CD4-positive, alpha-beta T cell treated with Interleukin-17A for 4 hours (primary cell): ENCODE measurements at places on chromosomes 3 and 15.

DNA sequence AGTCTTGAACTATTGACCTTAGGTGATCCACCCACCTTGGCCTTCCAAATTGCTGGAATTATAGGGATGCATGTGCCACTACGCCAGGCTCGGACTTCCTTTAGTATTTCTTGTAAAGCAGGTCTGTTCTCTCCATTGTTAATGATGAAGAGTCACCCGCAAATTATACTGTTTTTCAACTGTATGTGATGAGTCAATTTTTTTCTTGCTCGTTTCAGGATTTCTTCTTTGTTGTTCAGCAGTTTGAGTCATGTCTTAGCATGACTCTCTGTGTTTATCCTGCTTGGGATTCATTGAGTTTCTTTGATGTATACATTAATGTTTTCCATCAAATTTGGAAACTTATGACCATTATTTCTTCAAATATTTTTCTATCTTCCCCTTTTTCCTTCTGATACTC is 28.9 kb downstream of the GRAMD1C start:
- no peak for DNase-seq

GRCh38 chr3:9248522-9249271 is 749 bp downstream of the SRGAP3 start:
- peak; percentile 4 for DNase-seq

DNA sequence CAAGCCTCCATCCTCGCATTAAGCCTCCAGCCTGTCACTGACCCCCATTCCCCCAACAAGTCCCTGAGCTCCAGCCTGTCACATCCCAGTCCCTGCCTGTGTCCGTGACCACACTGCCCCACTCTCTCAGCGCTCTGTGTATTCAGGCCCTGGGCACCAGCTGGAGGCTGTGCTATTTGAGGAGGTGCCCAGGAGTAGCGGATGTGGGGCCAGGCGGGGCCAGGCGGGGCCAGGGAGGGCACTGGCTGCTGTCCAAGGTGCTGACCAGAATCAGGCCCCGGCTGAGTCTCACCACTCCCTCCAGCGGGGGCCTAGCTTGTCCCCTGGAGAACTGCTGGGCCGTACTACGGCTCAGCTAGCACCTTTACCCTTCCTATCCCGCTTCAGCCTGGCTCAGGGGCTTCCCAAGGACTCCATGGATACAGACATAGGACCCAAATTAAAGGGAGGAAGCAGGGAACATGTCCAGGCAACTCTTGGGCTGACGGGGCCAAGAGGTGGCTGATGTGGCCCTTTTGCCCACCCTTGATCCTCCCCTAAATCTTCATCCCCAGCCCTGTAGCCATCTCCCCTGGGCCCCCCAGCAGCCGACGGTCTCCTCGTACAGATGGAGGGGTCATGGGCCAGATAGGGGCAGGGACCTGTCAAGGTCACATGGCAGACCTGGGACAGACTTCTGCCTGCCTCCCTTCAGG is 1.1 kb downstream of the HHATL start:
- peak; percentile 73 for DNase-seq

DNA sequence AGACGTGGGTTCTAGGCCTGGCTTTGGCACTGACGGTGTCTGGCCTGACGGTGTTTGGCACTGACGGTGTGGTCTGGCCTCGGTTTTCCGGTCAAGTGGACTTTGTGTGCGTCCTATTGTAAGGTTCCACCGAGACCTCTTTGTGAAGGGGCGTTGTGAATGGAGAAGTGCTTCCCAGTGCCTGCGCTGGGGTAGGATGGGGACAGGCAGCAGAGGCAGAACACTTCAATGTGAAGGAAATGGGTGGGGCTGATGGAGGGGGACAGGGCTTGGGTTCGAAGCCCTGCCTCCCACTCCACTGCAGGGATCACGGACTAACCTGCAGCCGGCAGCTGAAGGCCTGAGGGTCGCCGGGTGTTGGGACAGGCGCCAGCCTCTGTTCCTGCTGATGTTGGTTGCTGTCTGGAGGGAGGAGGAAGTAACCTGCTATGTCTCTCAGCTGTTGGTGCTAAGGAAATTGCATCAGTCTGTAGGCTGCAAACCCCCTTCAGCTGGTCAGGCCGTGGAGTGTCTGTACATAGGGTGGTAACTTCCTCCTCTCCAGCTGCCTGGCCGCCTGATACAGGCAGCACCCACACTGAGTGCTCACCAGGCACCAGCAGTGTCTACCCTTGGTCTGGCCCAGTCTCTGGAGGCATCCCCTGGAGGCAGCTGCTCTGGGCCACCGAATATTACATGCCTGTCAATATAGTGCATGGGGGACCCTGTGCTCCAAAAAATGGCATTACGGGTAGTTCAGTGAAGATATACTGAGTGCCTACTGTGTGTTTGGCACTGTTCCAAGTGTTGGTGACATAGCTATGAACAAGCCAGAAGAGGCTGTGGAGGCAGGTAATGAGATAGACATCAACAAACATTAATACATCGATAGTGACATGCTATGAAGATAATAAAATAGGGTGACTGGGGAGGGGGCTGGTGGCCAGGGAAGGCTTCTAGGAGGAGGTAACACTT is 1.1 kb downstream of the TM6SF1 start:
- DNase-seq, result peak; percentile 7

DNA sequence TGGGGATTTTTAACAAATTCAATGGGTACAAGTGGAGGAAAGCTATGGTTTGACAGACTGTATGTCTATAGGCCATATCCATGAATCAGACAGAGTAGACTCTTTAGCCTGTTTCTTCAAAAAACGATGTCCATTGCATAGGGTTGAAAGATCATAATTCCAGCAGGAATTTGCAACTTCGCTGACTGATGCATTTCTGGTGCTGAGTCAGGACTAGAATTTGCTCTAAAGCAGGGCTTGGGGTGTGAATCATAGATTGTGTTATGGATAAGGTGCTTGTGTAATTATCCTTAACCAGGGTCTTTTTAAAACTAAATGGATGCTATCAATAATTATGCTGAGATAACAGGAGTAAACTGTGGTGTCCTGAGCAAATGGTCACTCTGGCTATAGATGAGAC is 200.4 kb upstream of the TBC1D5 start:
- DNase-seq, result no peak

DNA sequence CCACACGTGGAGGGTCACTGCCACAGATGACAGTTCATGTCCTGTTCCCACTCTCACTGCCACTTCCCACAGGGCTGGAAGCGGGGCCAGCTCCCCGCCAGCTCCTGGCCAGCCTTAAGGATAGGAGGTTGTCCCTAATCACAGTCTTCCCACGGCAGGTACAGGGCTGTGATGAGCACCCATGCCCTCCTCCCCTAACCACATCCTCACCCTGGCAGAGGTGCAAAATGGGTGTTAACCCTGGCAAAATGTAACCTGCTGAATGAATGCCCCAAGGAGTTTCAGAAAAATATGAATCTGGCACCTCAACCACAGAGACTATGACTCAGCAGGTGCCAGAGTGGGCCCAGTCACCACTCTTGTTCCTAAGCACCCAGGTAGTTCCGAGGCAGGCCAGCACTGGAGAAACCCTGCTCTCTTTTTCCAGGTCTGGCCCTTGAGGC is 185.1 kb upstream of the TPM1 start:
- DNase-seq, result no peak

DNA sequence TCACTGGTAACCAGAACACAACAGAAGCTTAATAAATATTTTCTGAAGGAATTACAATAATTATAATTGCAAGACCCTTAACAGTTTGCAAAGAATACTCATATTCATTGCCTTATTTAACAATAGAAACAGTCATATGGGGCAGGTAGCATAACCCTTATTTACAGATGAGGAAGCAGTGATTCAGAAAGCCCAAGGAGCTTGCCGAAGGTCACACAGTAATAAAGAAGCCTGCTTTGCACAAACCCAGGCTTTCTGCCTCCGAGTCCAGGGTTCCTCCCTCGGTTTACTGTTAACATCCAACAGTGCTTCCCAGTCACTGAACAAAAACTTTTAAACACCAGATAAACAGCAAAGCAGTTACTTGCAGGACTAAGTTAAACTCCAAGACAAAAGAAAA is 35.3 kb downstream of the SRGAP3 start:
- DNase-seq, result no peak

- DNase-seq, result no peak
Measured at GRCh38 chr15:82572311-82572710, 32.1 kb upstream of the RPS17 start.

DNA sequence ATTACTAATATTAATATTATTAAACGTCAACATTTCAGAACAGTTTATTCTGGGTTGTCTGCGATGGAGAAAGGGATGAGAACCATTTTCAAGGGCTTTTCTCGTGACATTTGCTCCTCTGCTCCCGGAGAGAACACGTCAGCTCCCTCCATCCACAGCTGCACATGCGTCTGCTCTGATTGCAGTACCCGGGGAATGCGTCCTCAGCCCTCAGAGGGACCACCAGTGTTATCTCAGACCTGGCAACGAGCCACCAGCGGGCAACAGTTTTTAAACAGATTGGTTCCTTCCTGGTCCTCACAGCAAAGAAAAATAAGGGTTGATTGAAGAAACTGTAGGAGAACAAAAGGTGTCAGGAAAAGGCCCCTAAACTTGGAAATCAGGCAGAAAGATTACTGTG is 202.2 kb upstream of the ADAMTS9 start:
- no peak for DNase-seq
